ENCODE measurements at places on chromosomes 5 and 9.

DNA sequence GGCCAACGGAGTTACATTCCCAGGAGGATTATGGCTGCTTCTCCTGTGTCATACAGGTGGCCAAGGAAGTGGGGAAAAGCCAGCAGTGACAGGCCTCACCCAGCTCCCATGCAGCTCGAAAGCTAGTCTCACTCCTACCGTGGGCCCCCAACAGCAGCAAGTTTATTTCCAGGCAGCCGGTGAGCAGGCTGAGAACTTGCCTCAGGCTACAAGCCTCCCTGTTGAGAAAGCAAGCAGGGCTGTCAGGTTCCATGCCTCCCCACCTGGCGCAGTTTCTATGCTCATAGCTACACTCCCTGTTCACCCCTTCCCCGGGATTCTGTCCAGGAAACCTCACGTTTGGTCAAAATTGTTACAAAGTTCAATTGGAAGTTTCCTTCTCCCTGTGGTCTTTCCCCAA is 27.5 kb upstream of the DNAH5 start:
- DNase-seq = no peak

- no peak for DNase-seq
Observed at GRCh38 chr9:33287087-33287490, 3.2 kb upstream of the NFX1 start.

GRCh38 chr9:107759009-107759822 is 269.6 kb upstream of the KLF4 start:
- no peak for DNase-seq

DNA sequence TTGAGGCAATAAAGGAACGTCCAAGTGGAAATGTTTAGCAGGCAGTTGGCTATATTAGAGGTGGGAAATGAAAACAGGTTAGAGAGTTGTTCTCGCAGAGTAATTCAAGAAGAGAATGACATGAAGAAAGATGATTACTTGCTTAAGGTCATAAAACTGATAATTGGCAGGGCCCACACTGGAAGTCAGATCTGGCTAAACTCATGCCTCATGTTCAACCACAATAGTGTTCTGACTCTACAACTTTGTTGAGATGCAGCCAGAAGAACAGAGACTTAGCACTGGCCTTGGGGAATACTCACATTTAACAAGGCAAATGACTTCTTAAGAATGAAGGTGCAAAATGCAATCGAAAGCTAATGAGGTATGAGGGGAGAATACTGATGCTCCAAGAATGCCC is 27.2 kb upstream of the TNFSF8 start:
- DNase-seq = no peak

- DNase-seq = no peak
Observed at GRCh38 chr5:124976086-124976485, 229.6 kb upstream of the ZNF608 start.

DNA sequence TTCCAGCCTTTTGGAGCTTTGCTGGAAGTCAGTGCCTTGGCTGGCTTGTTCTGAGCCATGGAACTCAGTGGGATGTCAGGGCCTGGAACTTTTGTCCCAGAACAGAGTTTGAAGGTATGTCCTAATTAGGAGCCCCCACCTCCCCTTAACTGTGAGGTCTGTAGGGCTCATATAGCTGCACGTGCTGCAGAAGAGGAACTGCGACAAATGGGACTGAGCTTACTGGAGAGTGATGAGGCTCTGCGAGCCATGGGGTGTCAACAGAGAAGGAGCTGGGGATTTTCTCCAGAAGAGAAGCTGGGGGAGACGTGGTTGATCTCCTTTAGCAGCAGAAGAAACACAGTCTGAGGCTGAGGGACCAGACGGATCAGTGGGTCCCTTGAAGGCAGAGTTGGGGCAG is 10.9 kb downstream of the TMEM8B start:
- no peak for DNase-seq

- DNase-seq = no peak
Observed at GRCh38 chr5:167020418-167020817, 1271.0 kb upstream of the WWC1 start.

GRCh38 chr5:65021527-65022226 is 252.9 kb downstream of the CWC27 start:
- DNase-seq = no peak
